ENCODE measurements at places on chromosomes 12 and 14.

GRCh38 chr12:4855121-4855924 lies 54.4 kb upstream of the KCNA1 start:
- DNase-seq: peak; percentile 21

GRCh38 chr14:56136571-56137452 lies 18.6 kb downstream of the PELI2 start:
- DNase-seq: no peak

GRCh38 chr12:24864796-24865125 lies 84.1 kb downstream of the BCAT1 start:
- DNase-seq: no peak

- DNase-seq: no peak
Observed at GRCh38 chr12:12938541-12938940, 13.4 kb downstream of the GPRC5D start.

- no peak for DNase-seq
Observed at GRCh38 chr12:64102339-64102738, 119.8 kb downstream of the KICS2 start.

DNA sequence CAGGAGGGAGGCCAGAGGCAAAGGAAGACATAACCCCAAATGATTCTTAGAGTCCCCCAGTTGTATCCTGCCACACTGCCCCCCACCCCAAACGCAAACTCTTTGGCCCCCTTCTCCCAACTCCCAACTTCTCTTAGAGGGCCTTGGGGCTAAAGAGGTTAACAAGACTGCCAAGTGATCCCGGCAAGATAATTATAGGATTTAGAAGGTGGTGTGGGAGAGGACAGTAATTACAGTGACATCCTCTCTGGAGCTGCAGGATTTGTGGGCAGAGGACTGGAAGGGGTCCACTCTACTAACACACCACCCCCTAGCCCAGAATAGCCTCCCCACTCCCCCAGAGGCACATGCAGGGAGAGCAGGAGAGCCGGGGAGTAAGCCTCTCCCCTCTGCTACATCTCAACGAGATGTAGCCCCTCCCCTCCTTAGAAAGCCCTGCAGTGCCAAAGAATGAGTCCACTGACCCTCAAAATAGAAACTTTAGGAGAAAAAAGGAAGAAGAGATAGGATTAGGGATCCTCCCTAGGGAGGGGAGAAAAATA lies 5.3 kb upstream of the GDF11 start:
- DNase-seq: no peak

- DNase-seq: no peak
Observed at GRCh38 chr12:131095826-131096680, 142.3 kb downstream of the ADGRD1 start.

GRCh38 chr14:75041613-75042012 lies 9.7 kb downstream of the MLH3 start:
- DNase-seq: no peak

GRCh38 chr14:37844614-37845013 lies 249.2 kb downstream of the TTC6 start:
- DNase-seq: no peak

DNA sequence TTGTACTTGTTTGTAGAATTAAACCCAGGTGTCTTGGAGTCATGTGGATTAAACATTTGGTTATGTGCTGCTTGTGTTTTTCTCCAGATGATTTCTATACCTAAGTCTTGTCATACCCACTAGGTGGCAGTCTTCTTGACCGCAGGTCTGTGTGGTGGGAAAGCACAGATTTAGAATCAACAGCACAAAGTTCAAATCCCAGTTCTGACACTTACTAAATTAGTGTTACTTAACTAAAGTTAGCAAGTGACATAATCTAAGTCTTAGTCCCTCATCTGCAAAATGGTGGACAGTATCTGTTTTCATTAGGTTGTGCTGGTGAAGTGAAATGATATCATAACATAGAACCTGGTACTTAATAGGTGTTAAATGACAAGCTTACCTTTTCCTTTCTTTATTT lies 151.0 kb upstream of the ARHGAP5 start:
- no peak for DNase-seq

DNA sequence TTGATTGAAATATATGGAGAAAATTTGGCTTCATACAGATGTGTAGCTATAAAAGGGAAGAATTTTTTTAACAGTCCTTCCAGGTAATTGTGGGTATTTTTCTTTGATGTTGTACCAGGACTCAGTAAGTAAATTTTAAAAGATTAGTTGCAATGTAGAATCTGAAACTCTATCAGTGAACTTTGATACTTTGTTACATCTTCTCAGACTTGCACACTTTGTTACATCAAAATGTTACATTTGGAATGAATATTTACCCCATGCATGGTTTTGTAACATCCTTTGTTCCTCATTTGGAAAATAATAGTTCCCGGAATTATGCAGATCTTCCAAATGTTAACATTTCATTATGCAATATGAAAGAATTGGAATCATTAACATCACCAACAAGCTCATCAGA lies 13.8 kb downstream of the MTHFD1 start:
- DNase-seq: no peak

DNA sequence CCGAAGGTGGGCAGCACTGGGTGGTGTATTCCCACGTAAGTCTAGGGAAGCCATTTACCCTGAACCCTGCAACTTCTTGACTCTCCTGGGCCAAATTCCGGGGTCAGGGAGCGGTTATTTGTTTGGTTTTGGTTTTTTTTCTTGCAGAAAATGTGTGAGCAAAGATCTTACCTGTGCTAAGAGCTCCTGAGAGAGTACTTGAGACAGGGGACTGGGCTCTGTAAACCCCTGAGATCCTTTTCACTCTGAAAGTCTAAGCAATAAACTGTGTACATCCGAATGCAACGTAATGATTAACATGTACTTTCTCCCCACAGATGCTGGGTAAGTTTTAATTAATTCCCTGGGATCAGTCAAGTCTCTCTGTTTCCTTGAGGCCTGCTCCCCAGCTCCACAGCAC lies 21.5 kb downstream of the OR10P1 start:
- DNase-seq: no peak

DNA sequence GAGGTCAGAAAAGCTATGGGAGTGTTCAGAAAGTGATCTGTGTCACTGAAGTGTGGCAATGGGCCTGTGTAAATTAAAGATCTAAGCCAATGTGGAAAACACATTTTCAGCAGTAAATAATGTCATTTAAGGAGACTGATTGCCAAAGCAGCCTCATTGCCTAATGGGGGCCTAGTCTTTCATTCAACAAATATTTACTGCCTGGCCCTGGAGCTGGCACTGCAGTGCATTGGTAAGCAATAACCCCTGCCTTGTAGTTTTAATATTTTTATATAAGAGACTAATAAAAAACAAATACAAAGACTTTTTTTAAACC lies 326.6 kb downstream of the BTG1 start:
- DNase-seq: no peak

DNA sequence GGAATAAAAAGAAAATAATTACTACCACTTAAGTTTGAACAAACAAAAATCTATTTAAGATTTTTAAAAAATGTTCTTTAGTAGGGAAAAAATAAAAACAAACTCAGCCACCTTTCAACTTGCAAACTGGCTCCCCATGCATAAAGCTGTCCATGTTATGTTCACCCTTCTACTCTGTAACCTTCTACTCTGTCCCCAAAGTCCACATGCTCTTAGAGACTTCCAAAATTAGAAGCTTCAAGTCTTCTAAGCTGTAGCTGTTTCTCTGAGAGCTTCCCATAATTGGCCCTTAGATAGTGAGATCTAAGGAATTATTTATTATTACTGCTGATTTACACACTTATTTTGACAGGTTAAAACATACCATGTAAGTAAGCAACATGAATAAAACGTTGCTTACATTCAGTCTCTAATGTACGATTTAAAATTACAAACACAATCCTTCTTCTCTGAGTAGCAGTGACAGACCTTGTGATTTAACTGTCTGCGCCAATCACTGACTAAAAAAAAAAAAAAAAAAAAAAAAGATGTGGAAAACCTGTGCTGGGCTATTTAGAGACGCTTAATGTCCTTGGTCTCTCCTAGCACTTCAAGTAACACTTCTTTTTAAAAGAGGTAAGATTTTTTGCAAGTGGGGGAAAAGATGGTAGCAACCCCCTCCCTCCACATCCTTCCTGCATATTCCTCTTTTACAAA lies 28.3 kb upstream of the GRIP1 start:
- no peak for DNase-seq
